Stimulated activated naive CD8-positive, alpha-beta T cell treated with anti-CD3 and anti-CD28 coated beads, Interleukin-15, Interleukin-2, amounts not matched to agents 100 U/mL and 50 U/mL, for 24 hours (primary cell): ENCODE measurements at places on chromosomes 13 and 19.

- no peak for DNase-seq
Measured at GRCh38 chr19:13209484-13210338, 59.5 kb downstream of the IER2 start.

- DNase-seq, result peak; percentile 68
Measured at GRCh38 chr19:8445488-8446001, 770 bp downstream of the HNRNPM start.

DNA sequence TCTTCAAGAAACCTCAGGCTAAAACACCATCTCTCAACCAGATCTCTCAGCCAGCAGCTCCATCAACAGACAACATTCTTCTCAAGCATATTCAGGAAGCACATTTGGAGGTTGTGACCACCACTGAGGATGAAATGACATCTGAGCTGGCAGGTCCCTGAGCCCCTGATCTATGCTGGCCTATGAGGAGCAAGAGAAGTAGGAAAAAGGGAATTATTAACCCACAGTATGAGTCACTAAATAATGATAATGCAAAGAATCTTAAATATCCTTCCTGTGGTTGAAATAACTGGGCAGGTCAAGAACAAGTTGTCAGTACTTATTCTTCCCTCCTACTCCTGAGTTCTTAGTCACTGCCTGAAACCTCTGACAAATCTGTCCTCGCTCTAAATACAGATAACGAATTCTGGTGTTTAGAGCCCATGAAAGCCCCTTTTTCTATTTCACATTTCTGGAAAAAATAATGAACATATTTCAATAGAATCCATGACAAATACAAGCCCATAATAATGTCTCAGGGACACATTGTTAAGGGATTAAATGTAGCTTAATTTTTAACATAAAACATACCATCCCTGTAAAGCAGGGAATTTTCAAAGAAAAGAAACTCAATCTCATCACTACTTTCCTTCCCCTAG lies 225.8 kb upstream of the IRS2 start:
- DNase-seq, result no peak

DNA sequence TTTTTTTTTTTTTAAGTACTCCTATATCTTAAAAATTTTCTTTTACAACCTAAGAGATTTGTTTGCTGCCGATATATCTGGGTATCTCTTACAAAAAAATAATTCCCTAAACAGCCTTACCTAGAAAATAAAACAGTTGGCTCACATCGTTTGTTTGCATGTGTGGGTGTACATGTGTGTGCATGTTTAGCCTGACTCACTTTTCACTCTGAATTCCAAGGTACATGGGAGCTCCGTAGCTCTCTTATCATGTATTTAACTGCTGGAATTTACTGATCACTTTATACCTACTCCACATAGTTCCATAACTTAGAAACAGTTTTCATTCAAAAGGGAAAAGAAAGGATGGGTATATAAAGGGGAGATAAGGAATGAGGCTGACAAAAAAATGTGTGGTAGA lies 616.5 kb downstream of the GPC6 start:
- DNase-seq, result no peak

DNA sequence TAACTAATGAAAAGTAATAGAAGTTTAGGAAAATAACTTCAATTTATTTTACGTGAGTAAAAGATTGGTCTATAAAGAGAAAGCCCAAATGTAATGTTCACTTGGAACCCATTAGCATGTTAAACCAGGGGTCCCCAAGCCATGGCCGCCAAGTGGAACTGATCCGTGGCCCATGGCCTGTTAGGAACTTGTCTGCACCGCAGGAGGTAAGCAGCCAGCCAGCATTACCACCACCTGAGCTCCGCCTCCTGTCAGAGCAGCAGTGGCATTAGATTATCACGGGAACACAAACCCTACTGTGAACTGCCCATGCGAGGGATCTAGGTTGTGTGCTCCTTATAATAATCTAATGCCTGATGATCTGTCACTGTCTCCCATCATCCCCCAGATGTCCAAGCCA lies 818.7 kb upstream of the GPC6 start:
- DNase-seq, result no peak

DNA sequence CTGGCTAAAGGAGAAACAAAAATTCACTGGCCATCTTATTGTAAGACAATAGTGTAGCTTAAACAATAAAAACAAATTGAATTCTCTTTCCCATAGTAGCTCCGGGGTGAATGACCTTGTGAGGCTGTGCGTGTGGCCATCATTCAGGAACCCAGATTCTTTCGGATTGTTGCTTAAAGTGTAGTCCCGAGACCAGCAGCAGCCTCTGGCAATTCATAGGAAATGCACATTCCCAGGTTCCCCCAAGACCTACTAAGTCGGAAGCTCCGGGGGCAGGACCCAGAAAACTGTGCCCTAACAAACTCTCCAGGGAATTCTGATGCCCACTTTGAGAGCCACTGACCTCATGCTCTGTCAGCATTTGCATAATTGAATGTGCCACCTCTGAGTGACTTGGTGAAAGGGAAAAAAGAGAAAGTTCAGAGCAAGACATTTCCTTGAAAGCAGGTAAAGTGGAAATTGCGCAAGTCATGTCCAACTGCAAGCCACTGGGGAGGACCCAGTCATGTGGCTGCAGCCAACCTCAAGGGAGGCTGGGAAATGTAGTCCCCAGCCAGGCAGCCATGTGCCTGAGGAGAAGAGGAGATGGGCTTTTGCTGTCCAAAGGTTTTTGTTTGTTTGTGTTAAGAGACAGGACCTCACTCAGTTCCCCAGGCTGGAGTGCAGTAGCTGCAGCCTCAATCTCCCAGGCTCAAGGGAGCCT lies 50.7 kb upstream of the PNMA8B start:
- peak; percentile 30 for DNase-seq

DNA sequence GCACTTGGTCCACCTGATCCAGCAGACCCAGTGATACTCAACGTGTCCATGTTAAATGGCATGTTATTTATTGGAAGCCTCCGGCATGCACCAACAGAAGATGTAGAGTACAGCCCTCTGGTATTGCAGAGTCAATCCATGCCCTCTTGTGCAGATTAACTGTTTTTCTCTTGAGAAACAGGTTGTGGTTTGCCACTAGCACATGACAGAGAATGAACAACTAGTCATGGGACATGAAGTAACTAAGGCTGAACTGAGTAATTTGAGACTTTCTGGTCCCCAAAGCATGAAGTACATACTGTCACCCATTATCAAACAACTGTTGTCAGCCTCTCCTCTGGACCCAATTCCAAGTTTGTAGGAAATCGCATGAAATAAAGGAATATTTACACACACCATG lies 3.2 kb downstream of the ZNF562 start:
- DNase-seq, result no peak

DNA sequence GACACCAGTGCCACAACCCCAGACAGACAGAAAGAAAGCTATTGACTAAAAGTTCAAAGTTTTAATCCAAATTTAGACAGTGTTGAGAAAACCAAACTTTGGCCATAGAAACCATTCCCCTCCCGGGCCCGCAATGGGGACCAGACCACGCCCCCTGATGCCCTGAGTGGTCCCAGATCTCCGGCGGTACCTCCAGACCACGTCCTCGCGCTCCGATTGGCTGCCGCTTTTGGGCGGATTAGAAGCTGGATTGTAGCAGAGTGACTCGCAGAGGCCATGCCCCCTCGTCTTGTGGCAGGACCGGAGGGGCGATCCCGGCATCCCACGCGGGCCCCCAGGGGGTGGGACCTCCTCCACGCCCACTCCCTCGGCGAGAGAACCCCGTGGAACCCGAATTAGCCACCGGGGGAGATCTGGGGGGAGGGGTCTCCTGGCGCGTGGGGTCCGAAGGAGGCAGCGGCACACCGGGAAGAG lies 797 bp upstream of the HSD17B14 start:
- peak; percentile 91 for DNase-seq
